ENCODE measurements at places on chromosomes 2 and 18.

DNA sequence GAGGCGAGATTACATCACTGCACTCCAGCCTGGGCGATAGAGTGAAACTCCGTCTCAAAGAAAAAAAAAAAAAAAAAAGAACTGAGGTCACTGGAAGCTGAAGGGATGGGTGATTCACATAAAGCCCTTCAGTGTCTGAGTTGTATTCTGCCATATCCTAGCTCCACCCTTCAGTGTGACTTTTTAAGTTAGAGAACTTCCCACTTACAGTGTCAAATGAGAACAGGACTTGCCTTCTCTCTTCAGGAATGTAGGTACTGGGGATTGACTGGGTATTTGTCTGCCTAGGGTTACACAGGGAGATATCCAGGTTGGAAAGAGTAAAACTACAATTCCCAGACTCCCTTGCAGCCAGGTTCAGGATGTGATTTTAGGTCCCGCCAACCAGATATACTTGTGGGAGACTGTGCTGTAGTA is 37.9 kb downstream of the EHD3 start:
- DNase-seq, result no peak

GRCh38 chr2:47313141-47313691 is 89.7 kb upstream of the MSH2 start:
- DNase-seq, result no peak

GRCh38 chr2:85761512-85761944 is 7.7 kb downstream of the ATOH8 start:
- DNase-seq, result no peak

DNA sequence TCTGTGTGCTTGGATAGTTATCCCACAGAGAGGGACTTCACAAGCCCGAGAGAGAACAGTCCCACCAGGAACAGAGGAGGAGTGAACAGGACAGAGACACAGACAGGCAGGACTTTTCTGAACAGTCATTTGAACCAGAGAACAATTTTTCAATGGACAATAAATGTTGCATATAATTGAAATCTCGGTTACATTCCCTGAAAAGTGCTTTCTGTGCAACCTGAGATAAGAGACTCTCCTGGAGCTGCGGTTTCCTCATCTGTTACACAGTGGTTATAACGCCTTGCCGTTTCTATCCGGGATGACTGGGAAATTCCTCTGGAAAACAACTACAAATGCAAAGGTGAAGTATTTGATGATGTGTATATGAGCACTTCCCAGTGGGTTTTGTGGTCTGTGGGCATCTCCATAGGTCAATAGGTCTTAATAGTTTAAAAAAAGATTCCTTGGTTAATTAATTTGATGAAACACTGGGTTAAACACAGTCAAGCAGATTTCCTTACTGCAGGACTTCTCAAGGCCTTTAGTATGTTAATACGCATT is 87.2 kb upstream of the HPCAL1 start:
- no peak for DNase-seq

DNA sequence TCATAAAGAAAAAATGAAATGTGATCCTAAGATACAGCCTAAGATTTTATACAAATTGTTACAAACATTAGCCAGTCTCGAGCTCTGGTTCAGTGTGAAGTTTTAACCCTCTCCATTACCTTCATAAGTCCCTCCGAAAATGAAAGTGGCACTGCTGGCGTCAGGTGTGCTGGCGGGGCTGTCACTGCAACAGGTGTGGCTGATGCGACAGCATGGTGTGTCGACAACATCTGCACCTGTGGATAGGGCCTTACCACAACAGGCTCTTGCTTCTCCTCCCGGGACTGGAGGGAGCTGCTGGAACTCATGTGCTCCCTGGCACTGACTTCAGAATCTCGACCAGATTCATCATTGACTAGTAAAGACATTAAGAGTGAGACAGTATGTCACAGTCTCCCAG is 10.3 kb downstream of the SAP130 start:
- no peak for DNase-seq

- no peak for DNase-seq
Observed at GRCh38 chr2:217440000-217440399, 562.8 kb downstream of the TNS1 start.

DNA sequence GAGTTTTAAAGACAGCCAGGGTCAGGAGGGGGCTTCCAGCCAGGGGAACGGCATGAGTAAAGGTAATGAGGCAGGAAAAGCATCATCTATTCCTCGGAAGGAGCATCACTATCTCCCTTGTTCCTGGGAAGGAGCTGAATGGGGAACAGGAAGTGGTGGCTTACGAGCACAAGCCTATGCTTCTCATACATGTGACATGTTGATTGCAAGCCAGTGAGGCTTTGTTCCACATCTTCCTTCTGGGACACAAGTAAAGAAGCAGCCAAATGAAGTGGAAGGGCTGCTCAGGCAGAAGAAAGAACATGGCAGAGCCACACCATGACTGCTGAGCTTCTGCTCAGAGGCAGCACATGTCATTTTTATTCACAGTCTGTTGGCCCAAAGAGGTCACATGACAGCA is 15.1 kb upstream of the LMAN1 start:
- DNase-seq, result no peak

DNA sequence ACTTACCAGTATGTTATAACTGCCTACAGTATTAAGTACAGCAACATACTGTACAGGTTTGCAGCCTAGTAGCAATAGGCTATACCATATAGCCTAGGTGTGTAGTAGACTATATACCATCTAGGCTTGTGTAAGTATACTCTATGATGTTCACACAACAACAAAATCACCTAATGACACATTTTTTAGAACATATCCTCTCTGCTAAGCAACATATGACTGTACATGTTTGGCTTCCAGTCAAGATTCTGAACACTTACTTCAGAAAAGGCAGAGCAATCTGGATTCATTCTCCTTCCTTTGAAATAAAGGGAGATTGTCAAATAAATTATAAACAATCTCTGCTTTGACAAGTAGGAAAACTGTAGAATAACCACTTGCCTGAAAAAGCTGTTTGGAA is 81.8 kb downstream of the EXOC6B start:
- DNase-seq, result no peak

DNA sequence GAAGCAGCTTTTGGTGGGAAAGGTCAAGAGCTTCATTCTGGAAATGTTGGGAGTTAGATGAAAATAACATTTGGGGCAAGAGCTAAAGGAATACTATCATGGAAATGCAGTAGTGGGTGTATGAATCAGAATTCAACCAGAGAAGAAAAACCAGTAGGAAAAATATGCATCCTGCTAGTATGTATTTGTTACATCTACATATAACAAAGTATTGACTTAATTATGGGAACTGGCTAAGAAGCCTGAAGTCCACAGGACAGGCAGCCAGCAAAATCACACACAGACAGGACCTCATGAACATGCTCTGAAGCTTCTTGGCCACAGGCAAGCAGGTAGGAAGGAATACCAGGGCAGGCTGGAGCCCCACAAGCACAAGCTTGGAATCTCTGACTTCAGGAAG is 185.8 kb downstream of the FBXO15 start:
- DNase-seq, result no peak

DNA sequence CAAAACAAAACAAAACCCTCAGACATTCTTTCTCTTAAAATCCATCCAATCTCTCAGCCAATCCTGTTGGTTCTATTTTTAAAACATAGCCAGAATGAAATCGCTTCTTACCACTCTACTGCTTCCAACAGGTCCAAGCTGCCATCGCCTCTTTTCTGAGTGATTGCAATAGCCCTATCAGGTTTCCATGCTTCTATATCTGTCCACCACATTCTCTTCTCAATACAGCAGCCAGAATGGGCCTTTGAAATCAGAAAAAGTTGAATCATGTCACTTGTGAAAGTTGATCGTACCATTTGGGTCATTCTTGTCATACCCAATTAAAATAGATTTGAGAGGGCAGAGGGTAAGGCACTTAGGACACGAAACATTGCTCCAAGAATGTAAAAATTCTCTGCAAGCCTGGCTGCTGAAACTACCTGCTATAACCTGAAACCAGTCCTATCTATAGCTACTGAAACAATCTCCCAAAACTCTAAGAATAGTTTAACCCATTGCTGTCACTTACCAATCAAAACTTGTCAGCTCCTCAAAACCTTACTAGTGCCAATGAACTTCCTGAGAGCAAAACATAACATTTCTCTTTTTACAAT is 3.3 kb upstream of the MTLN start:
- DNase-seq, result no peak

DNA sequence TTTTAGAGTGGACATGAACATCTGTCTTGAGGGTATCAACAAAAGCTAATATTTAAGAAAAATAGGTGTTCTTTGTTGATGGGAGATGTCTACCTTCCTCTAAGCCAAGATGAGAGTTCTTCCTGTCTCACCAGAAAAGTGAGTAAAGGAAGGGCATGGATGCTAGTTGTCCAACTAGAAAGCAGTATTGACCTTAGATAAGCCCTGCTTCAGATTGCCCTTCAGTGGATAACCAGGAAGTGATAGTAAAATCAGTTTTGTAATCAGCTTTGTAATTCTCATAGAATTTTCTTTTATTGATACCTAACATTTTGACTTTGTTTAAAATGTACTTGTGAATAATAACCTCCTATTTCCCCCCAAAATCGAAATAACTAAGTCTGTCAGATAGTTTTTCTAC is 134.7 kb downstream of the ZNF407 start:
- no peak for DNase-seq

DNA sequence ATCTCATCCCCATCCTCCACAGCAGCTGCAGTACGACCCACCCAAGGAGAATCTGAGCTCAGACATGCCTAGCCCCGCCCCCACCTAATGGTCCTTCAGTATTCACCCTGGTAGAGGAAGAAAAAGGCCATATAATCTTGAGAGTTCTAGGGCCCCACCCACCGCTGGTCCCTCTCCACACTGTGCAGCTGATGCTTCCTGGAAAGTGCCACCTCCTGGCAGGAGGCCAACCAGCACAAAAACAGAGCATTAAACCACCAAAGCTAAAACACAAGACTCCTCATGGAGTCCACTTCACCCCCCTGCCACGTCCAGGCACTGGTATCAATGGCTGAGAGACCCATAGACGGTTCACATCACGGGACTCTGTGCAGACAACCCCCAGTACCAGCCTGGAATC is 40.7 kb downstream of the MC4R start:
- no peak for DNase-seq

GRCh38 chr2:20236496-20236895 is 11.6 kb upstream of the SDC1 start:
- no peak for DNase-seq

GRCh38 chr2:84959095-84959565 is 11.8 kb upstream of the KCMF1 start:
- DNase-seq, result no peak

DNA sequence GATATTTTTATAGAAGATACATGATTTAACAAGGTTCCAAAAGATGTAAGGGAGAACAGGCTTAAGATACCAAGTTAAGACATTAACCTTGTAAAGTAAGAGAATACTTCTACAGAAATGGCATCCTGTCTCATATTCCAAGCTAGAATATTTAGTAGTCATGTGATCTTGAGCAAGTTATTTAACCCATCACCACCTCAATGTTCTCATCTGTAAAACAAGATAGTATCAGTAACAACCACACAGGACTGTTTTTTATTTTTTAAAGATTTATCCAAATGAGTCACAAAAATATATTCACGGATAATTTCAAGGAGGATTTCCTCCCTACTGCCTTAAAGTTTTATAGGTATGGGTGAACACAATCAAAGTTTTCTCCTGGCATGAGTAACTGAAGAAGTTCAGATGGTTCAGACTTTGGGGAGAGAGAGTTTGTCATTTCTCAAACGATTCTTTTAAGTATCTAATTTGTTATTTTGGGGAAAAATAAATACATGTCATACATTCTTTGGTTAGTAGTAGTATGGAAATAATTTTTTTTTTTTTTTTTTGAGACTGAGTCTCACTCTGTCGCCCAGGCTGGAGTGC is 25.9 kb downstream of the ROCK1 start:
- no peak for DNase-seq

GRCh38 chr18:59264121-59264571 is 9.1 kb downstream of the RAX start:
- DNase-seq, result no peak

DNA sequence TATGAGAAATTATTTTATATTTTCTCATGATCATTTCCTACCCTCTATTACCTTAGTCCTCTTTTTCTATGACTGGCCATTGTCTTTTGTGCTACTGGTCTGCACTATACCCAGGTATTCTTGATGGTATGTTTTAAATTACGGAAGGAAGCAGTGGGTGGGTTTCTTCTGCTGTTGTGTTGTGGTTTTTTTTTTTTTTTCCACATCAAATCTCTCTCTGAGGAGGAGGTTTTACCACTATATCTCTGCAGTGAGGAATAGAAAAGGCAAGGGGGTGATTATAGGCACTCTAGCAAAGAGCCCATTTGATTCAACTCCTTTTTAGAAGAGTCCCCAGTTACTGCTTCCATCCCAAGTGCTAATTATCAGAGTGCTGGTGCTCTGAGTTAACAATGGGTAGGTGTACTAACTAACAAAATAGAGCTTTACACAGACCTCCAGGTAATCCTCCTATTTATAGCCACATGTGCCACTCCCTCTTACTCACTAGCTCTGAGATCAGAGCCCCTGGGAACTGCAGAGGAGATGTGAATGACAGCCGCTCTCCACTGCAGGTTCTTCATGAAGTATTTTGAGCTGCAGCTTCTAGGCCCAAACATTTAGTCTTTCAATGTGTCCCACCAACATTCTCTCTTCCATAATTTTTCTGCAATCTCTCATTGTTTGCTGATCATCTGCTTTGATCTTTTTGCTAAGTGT is 301.6 kb upstream of the GULP1 start:
- no peak for DNase-seq

GRCh38 chr2:39733070-39733674 is 45.9 kb downstream of the THUMPD2 start:
- no peak for DNase-seq

DNA sequence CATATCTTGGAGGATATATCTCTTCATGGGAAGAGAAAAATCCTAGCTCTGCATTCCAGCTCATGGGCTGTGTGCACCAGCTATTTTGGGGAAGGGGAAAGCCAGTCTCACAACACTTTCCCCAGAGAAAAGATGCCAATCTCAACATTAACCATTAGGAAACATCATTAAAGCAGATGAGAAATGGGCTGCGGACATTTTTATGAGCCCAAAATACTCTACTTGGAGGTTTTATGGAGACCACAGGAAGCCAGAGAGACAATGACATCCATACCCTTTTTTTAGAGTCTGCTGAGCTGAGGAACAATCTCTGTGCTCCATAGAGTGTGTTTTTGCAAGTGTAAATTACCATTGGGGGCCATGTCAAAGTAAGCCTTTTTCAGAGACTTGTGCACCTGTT is 213.7 kb downstream of the TRIB2 start:
- no peak for DNase-seq

- DNase-seq, result no peak
Observed at GRCh38 chr2:105571445-105571987, 172.7 kb upstream of the FHL2 start.

- no peak for DNase-seq
Observed at GRCh38 chr2:9167718-9168657, 38.6 kb upstream of the ASAP2 start.

Measured in activated CD4-positive, alpha-beta T cell treated with anti-CD3 and anti-CD28 coated beads, Interleukin-2, amount 50 U/mL, for 1 hour (primary cell).